ENCODE measurements at places on chromosomes 5 and 9.
A peak's percentile ranks its signal among the peaks of the same experiment; 100 is the strongest.

DNA sequence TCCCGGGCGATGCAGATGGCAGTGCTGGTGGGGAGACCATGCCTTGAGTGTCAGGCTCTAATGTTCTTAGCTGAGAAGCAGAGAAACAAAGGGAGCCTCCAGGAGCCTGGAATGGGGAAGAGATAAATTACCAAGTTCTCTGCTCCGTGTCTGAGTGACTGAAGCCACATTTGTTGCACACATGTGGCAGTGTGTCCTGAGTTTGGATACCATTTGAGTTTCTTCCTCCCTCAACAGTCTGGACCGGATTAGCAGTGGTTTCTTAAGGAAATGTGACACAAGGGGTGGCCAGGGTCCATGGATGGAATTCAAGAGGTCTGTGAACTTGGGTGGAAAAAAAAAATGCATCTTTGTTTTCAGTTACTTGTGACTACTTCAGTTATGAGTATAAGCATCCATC lies 50.7 kb upstream of the GARNL3 start:
- DNase-seq = no peak

DNA sequence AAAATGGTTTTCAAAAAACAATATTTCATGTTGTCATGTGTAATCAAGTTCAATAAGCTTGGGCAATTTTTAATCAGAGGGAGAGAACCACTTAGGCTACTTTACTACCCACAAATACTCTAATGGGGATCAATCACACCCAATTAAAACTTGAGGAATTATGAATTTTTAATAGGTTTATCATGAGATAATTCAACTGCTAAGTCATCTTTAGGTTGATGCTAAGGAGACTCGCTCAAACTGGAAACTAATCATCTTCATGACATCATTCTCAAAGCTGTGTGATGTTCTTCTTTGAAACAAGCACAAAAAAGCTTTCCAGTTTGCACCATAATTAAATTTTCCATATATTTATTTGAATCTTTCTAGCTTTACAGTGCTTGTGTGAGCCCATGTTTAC lies 867.5 kb downstream of the MAT2B start:
- no peak for DNase-seq

DNA sequence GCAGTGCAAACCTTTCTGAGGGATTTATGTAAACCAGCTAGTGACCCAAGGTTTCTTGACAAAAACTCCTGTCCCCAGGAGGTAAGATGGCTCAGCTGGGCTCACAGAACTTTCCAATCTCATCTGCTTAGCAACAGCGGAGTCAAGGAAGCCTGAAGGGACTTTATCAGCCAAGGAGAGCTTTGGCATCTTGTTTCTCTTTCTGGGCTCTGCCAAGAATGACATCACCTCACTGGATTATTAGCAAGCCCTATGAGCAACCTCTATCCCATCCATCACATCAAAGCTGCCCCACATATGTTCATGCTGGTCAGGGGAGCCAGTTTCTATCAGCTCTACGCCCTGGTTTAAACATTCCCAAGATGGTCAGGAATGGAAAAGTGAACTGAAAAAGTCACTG lies 461.3 kb downstream of the ENC1 start:
- peak; percentile 66 for DNase-seq

GRCh38 chr5:89981878-89982773 lies 427.4 kb downstream of the CETN3 start:
- DNase-seq = no peak

DNA sequence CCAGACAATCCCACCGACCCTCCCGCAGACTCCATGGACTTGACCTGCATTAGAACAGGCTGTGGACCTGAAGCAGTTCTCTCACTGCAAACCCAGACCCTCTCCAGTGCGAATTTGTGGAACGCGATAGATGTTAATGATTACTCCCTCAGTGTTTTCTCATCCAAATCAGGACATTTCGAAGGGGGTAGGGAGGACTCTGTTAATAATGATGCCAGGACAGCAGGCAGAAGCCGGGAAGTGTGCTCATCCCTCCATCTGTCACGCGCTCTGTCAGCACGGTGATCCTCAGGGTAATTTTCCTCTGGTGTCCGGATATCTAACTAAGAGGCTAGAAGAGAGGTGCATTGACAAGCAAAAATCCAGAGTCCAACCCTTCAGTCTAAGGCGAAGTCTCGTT lies 18.8 kb downstream of the RAPGEF1 start:
- no peak for DNase-seq

DNA sequence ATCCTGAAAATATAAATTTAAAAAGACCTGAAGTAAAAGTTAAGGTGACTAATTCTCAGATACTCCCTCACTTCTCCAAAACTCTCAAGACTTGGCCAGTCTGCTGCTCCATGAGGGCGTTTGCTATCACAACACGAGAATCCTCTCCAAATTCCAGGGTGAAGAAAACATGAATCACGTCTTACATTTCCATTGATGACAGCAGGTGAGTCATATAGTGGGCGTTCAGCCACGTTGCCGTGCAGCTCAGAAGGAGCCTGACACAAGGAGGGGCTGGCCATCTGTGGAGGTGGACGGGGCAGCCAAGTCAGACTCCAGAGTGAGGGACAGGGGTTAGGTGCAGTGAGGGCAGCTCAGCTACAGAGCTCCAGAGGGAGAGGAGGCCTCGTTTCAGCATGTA lies 555.1 kb upstream of the ADAMTS16 start:
- no peak for DNase-seq

GRCh38 chr5:65262096-65262495 lies 219.6 kb downstream of the ADAMTS6 start:
- no peak for DNase-seq

DNA sequence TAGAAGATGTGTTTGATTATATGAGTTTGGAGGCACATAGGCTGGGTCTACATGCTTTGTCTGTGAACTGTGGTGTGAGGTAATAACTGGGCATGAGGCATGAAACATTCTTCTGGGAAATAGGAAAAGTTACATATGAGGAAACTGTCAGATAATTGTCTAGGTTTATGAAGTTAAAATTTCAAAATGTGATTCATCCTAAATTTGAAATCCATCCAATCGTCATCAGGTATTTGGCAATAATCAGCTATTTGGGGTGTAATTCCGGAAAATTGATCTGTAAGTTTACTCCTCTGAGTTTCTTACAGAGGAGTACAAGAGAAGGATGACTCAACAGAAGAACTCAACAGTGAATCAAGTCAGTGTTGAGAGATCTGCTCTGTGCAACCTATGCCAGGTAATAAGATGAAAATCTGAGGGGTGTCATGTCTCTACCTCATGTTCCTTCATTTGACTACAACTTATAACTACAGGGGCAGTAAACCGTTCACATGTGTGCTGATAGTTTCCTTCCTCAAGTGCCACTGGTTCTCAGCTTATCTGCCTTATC lies 1171.6 kb upstream of the CDH18 start:
- no peak for DNase-seq

DNA sequence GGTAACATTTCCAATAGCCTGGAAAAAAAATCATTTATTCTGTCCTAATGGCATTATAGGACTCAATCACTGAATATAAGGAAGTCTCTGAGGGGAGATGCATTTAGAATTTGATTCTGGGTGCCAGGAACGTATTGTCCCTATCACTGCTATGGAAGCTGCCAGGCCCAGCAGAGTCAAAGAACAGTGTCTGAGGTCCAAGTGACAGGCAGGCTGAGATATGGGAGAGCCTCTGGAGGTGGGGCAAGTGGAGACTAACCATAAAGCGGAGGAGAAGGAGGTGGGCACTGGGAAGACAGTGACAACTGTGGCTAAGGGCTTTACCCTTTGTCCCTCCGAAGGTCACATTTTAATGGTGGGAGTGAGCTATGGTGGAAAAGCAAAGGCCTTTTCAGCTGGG lies 505.5 kb downstream of the CTNND2 start:
- DNase-seq = no peak

DNA sequence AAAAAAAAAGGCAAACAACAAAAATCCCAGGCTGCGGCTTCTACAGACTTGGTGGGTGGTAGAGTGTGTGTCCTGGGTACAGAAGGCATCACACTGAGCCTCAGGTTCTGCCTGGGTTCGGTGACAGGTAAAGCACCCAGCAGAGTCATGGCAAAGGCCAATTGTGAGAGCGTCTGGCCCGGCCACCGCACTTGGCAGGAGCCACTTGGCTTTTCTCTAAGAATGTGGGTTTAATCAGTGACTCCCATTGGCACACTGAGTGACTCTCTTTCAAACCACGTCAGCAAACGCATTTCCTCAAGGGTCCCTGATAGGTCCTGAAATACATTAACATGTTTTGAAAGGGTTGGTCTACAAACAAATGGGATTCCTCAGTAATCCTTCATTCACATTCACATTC lies 17.0 kb downstream of the COL23A1 start:
- no peak for DNase-seq

- DNase-seq = no peak
Observed at GRCh38 chr9:91421971-91422757, 1.5 kb downstream of the NFIL3 start.

DNA sequence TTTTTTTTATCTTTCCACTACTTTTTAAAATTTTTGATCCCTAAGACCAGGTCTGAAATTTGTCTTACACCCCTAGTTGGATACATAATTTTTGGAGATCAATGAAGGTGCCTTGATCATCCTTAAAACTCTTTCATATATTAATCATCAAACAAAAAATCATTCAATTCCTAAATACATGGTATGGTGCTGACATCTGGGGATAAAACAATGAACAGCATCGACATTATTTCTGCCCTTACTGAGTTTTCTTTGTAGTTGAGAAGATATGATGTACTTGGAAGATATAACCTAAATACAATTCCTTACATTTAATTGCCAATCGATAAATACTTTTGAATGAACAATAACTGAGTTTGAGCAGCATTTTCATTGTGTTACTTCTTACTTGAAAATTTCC lies 18.3 kb downstream of the SPINK9 start:
- no peak for DNase-seq
